ENCODE measurements at places on chromosomes 4 and X. TPM values are rescaled to one million over a fixed set of nuclear protein-coding genes. Genes with fewer than 3 reads are reported as not detected.

GRCh38 chrX:3639236-3639635 is 74.2 kb downstream of the PRKX start:
- H3K27ac ChIP-seq: no peak overlapping the region
- peaks cover 22% of the 10 kb centered on the region for H3K4me1 ChIP-seq
- no peak overlapping the region for H3K4me3 ChIP-seq
- peaks cover 12% of the 10 kb centered on the region for H3K36me3 ChIP-seq

DNA sequence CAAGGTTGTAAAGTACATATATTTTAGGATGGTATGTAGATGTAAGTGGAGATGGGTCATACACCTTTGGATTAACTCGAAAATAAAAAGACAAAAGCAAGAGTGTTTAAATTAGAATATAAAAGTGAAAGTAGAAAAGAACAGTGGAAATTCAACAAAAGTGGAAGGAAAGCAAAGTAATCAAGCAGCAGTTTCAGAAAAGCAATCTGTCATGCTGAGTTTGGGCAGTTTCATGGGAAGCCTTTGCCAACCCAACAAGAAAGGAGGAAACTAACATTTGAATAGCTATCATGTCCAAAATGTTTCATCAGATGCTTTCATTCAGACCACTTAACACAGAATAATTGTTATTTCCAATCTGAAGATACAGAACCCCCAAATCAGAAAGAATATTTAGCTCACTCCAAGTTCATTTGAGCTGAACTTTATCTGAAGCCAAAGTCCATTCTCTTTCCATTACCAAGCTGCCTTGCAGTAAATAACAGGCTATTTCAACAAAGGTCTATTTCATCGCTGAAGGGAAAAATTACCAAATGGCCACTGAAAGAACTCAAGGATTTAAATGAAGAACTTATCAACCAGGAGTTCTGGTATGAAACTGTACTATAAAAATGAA is 1.8 kb upstream of the EXOSC9 start:
- peak overlapping the region; percentile 98 for H3K27ac ChIP-seq
- DNase-seq: no peak
- H3K4me3 ChIP-seq: peak overlapping the region; percentile 93
- peaks cover 15% of the 10 kb centered on the region for H3K27me3 ChIP-seq
- peaks cover 33% of the 10 kb centered on the region for H3K4me1 ChIP-seq
- peaks cover 6% of the 10 kb centered on the region for H3K36me3 ChIP-seq

DNA sequence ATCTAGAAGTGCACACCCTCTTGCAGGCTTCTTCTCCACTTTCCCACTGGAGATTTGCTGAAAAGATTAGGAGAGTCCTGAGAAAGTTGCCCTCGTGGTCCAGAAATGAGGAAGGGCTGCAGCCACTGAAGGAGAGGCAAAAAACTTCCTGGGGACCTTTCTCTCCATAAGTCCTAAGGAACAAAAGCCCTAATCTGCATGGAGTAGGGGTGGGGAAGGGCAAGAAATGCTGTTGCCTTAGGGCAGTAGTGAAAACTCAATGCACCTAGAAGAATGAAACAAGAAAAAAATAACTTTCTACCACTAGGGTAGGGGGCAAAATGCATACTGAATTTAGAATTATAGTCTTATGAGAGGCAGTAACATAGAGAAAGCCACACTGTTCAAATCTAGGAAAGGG is 1408.8 kb downstream of the PCDH19 start:
- H3K4me3 ChIP-seq: no peak overlapping the region
- no peaks in the 10 kb centered on the region for H3K4me1 ChIP-seq
- no peaks in the 10 kb centered on the region for H3K36me3 ChIP-seq

GRCh38 chr4:87068583-87069021 is 133.8 kb downstream of the AFF1 start:
- no peak overlapping the region for H3K4me3 ChIP-seq
- no peaks in the 10 kb centered on the region for H3K27me3 ChIP-seq
- H3K36me3 ChIP-seq: no peaks in the 10 kb centered on the region
- H3K27ac ChIP-seq: no peak overlapping the region

GRCh38 chr4:82519072-82519471 is 42.7 kb downstream of the TMEM150C start:
- H3K36me3 ChIP-seq: no peaks in the 10 kb centered on the region
- H3K4me3 ChIP-seq: no peak overlapping the region
- no peak overlapping the region for H3K27ac ChIP-seq
- no peak for DNase-seq
- peaks cover 11% of the 10 kb centered on the region for H3K27me3 ChIP-seq
- H3K4me1 ChIP-seq: no peaks in the 10 kb centered on the region

DNA sequence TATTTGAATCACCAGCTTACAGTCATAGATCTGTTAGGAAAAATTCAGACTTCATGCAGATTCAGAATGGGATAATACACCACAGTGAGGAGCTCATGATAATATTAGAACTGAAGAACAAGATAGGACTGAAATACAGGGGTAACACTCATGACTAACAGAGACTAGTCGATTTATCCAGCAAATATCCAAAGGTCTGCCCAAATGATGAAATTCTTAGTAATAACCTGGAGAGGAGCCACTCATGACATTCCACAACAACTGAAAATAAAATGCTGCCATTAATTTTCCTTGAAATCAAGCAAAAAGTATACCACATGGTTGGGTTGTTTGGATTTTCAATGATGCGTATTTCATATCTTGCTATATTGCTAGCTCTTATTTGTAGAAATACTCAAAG is 903.7 kb upstream of the ADGRL3 start:
- H3K27ac ChIP-seq: no peak overlapping the region
- peaks cover 6% of the 10 kb centered on the region for H3K36me3 ChIP-seq
- no peak for DNase-seq
- H3K4me1 ChIP-seq: no peaks in the 10 kb centered on the region

CENPC gene
- 43.5 TPM for total RNA-seq

SULT1E1 gene
- total RNA-seq: not detected

ZNF630 gene
- 0.74 TPM for total RNA-seq

All from natural killer cell treated with Interleukin-12 subunit alpha and Interleukin-12 subunit beta and Interleukin-15 and Interleukin-18, amount 100 ng/mL, for 72 hours (primary cell).